ENCODE measurements at places on chromosomes 11 and 22. TPM values are rescaled to one million over a fixed set of nuclear protein-coding genes. Genes with fewer than 3 reads are reported as not detected.

Gene HTR3A
- total RNA-seq: not detected

Gene DAGLA
- 3.3 TPM for total RNA-seq

Gene ARHGAP8
- not detected for total RNA-seq

Gene SCGB1A1
- total RNA-seq: not detected

Gene CFAP300
- total RNA-seq: 2.6 TPM

Gene PDGFD
- total RNA-seq: 0.27 TPM
